ENCODE measurements at places on chromosomes 5 and 9. TPM values are rescaled to one million over a fixed set of nuclear protein-coding genes. Genes with fewer than 3 reads are reported as not detected.

Gene GADD45G
- total RNA-seq = 15.8 TPM

- peak; percentile 24 for DNase-seq
Observed at GRCh38 chr5:125327676-125328075, 581.2 kb upstream of the ZNF608 start.

Gene FAM169A
- total RNA-seq = 78.7 TPM

- no peak for DNase-seq
Observed at GRCh38 chr5:143057580-143057999, 287.4 kb downstream of the ARHGAP26 start.

Gene NRG2
- total RNA-seq = 0.70 TPM

DNA sequence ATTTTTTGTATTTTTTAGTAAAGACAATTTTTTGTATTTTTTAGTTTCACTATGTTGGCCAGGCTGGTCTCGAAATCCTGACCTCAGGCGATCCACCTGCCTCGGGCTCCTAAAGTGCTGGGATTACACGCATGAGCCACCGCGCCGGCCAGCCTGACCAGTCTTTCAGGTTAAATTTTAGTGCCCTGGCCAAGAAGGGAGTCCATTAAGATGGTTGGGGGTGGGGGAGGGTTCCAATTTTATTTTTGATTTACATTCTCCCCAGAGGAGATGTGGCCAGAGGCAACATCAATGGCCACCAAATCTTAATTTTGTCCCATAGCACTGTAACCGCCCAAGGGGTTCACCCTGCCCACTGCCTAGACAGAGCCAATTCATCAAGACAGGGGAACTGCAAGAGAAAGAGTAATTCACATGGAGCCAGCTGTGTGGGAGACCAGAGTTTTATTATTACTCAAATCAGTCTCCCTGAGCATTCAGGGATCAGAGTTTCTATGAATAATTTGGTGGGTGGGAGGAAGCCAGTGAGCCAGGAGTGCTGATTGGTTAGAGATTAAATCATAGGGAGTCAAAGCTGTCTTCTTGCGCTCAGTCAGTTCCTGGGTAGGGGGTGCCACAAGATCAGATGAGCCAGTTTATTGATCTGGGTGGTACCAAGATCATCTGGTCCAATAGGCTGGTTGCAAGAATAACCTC is 24.7 kb downstream of the TBCA start:
- DNase-seq = peak; percentile 44

- no peak for DNase-seq
Observed at GRCh38 chr5:164358531-164359259, 853.3 kb downstream of the MAT2B start.

Measured in GM23338 (cell line).